ENCODE measurements at places on chromosomes 5 and 9.
A peak's percentile ranks its signal among the peaks of the same experiment; 100 is the strongest.

DNA sequence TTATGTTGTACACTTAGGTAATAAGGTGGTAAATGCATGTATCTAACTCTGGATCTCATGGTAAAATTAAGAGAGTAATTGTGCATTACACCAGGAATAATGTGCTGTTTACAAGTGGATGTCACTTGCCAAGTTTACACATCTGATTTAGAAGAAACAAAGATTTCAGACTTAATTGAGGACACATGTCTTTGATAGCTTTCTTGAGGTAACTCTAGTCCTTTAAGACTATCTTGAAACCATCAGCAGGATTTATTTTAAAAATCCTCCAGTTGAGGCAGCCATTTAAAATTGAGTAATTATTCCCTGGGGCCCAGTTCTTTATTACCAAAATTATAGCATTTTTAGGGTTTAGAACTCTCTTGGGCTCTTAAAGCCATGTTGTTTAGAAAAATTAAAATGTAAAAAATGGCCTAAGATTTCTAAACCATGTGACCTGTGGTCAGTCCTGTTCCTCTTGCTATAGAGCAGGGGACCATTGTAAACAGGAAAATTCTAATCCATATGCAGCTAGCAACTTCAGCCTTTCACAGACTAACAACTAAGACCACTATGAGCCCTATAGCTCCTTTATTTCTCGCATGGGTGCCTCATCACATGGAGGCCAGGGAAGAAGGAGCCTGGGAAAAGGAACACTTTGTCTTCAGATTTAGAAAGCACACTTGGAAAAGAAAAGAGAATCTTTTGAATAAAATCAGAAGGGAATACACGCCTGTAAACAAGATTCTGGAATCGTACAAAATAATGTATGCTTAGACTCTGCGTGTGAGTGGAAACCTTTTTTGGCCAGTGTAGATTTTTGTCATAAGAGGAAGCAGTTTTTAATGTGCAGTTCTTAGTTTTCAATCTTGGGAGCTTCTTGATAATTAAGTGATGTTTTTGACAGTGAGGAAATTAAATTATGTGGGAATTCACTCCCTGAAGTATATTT lies 71.2 kb downstream of the ZSWIM6 start:
- H3K27ac ChIP-seq, result no peak overlapping the region
- no peaks in the 10 kb centered on the region for H3K4me1 ChIP-seq
- no peak overlapping the region for H3K4me3 ChIP-seq
- no peaks in the 10 kb centered on the region for H3K27me3 ChIP-seq

- no peaks in the 10 kb centered on the region for H3K36me3 ChIP-seq
- no peaks in the 10 kb centered on the region for H3K27me3 ChIP-seq
- H3K27ac ChIP-seq, result no peak overlapping the region
- H3K4me1 ChIP-seq, result no peaks in the 10 kb centered on the region
- no peak overlapping the region for H3K4me3 ChIP-seq
These were observed 21.0 kb upstream of the TRIM52 start for GRCh38 chr5:181281984-181282316.

GRCh38 chr9:87109851-87110250 lies 162.5 kb upstream of the GAS1 start:
- H3K27ac ChIP-seq, result peak overlapping the region; percentile 62
- H3K4me3 ChIP-seq, result no peak overlapping the region
- DNase-seq, result no peak
- no peaks in the 10 kb centered on the region for H3K27me3 ChIP-seq

- H3K4me1 ChIP-seq, result no peaks in the 10 kb centered on the region
- H3K27me3 ChIP-seq, result no peaks in the 10 kb centered on the region
- H3K27ac ChIP-seq, result no peak overlapping the region
- no peak for DNase-seq
- no peaks in the 10 kb centered on the region for H3K36me3 ChIP-seq
These were observed 69.9 kb downstream of the TLE1 start for GRCh38 chr9:81619353-81620001.

DNA sequence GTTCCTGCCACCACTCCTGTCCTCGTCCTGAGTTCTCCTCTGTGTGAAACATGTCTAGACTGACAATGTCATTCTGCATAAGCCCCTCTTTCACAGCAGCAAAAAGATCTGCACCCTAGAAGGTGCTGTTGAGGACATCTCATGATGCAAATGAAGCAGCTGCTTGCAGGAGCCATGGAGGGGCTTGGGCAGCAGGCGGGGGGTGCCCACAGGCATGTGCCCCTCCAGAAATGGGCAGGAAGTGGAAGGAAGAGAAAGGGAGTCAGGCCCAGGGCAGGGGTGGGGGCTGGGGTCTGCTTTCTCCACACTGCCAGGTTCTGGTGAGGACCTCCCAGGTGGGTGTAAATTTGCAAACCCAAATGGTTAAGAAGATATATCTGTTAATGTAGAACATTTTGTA lies 54.5 kb upstream of the KCNMB1 start:
- no peaks in the 10 kb centered on the region for H3K4me1 ChIP-seq
- DNase-seq, result no peak
- H3K27me3 ChIP-seq, result no peaks in the 10 kb centered on the region

- no peak overlapping the region for H3K27ac ChIP-seq
- no peaks in the 10 kb centered on the region for H3K27me3 ChIP-seq
- DNase-seq, result no peak
- no peaks in the 10 kb centered on the region for H3K36me3 ChIP-seq
- H3K4me3 ChIP-seq, result no peak overlapping the region
These were observed 361.8 kb upstream of the ACTBL2 start for GRCh38 chr5:57844410-57844809.

DNA sequence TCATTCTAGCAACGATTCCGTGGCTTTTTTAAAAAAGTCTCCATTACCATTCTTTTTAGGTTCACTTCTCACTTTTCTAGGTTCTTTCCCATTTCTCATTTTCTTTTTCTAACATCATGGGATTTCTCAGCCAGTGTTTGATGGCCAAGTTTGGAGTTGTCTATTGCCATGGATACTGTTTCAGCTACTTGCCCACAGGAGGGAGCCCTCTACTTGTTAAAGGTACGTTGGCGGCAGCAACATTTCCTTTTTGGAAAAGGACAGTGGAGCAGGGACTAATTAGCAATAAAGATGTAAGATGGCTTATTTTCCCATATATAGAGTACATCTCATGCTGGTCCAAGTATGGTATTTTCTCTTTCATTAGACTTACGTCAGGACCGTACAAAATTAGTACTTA lies 2257.5 kb upstream of the C9orf72 start:
- no peak for DNase-seq
- H3K36me3 ChIP-seq, result no peaks in the 10 kb centered on the region
- no peak overlapping the region for H3K4me3 ChIP-seq
- H3K4me1 ChIP-seq, result no peaks in the 10 kb centered on the region
- H3K27me3 ChIP-seq, result no peaks in the 10 kb centered on the region

DNA sequence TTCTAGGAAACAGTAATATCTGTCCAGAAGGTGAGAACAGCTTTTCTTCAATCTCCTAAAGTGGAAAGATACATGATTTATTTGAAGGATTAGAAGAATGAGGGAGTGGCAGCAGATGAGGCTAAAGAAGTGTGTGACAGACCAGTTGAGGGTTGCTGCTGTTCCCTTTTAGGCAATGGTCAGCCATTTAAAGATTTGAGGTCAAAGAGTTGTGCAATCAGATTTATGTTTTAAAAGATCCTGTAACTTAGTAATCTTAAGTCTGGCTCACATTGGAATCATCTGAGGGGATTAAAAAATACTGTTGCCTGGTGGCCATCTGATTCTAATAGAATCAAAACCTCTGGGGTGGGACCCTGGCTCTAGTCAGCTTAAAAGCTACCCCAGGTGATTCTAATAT lies 4.3 kb upstream of the SGCD start:
- no peak overlapping the region for H3K4me3 ChIP-seq
- H3K27me3 ChIP-seq, result no peaks in the 10 kb centered on the region
- no peak overlapping the region for H3K27ac ChIP-seq
- H3K4me1 ChIP-seq, result no peaks in the 10 kb centered on the region

DNA sequence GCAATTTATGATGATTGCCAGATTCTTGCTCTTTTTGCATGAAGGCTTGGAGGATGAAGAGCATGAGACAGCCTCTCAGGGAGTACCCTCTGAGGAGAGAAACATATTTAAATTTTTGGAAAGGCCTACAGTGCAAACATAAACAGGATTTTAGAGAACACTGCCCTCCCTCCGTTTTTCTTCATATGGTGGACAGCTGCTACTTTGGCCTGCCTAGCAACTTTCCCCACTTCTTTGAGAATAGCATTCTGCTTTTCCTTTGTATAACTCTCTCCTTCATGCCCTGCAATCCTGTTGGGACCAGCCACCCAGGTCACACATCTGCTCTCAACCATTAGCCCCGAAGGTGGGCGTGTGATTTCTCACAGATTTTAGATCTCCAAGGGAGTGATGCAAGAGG lies 20.5 kb upstream of the TXN start:
- H3K27ac ChIP-seq, result no peak overlapping the region
- no peaks in the 10 kb centered on the region for H3K4me1 ChIP-seq
- no peak overlapping the region for H3K4me3 ChIP-seq
- no peaks in the 10 kb centered on the region for H3K36me3 ChIP-seq

- H3K27me3 ChIP-seq, result peaks cover 9% of the 10 kb centered on the region
- DNase-seq, result no peak
- H3K4me1 ChIP-seq, result no peaks in the 10 kb centered on the region
- peak overlapping the region; percentile 57 for H3K4me3 ChIP-seq
- H3K36me3 ChIP-seq, result no peaks in the 10 kb centered on the region
These were observed 729 bp upstream of the TMEM38B start for GRCh38 chr9:105693435-105694189.

- no peak overlapping the region for H3K27ac ChIP-seq
- no peaks in the 10 kb centered on the region for H3K36me3 ChIP-seq
- H3K27me3 ChIP-seq, result no peaks in the 10 kb centered on the region
- no peaks in the 10 kb centered on the region for H3K4me1 ChIP-seq
- H3K4me3 ChIP-seq, result no peak overlapping the region
These were observed 143.4 kb upstream of the CDH6 start for GRCh38 chr5:31049936-31050704.

DNA sequence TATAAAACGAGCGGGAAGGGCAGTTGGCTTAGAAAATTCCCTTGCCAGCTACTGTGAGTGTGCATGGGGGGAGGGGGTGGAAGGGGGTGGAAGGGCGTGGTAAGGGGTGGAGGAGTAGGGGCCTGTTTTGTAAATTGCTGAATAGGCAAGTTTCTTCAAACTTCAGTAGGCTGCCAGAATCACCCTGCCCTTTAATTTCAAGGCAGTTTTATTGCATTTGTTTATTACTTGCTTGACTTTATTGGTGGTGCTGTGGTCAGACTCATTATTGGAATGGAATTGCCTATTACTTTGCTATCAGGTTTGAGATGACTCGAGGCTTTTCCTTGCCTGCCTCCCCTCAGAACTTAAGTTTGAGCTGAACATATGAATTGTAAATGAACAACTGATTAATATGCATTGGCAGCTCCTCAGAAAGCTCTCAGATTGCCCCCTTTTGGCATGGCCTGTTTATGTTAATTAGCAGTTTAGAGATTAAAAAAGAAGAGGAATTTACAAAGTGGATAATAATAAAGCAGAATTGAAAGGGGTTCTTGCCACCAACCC lies 76.0 kb downstream of the SEMA6A start:
- no peaks in the 10 kb centered on the region for H3K36me3 ChIP-seq
- no peak overlapping the region for H3K27ac ChIP-seq
- no peak for DNase-seq
- no peaks in the 10 kb centered on the region for H3K4me1 ChIP-seq
- H3K4me3 ChIP-seq, result no peak overlapping the region

DNA sequence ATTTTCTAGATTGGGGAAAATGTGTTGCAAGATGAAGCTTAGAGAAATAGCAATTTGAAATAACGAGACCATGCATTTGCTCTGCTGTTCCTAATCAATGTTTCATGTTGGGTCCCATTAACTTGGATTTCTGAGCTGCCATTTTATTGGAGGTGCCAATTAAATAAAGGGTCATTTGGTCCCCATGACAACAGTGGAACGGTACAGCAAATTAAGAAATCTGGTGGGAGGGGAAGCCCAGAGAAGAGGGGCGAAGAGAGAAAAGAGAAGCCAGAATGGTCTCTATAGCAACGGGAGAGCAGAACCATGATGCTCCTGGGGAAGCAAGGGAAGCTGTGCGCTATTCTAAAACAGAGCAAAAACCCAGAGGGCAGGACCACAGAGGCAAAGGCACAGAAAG lies 120.2 kb downstream of the ENTREP1 start:
- no peaks in the 10 kb centered on the region for H3K27me3 ChIP-seq
- H3K4me3 ChIP-seq, result no peak overlapping the region
- no peaks in the 10 kb centered on the region for H3K36me3 ChIP-seq
- no peak overlapping the region for H3K27ac ChIP-seq
- H3K4me1 ChIP-seq, result no peaks in the 10 kb centered on the region
- DNase-seq, result no peak

DNA sequence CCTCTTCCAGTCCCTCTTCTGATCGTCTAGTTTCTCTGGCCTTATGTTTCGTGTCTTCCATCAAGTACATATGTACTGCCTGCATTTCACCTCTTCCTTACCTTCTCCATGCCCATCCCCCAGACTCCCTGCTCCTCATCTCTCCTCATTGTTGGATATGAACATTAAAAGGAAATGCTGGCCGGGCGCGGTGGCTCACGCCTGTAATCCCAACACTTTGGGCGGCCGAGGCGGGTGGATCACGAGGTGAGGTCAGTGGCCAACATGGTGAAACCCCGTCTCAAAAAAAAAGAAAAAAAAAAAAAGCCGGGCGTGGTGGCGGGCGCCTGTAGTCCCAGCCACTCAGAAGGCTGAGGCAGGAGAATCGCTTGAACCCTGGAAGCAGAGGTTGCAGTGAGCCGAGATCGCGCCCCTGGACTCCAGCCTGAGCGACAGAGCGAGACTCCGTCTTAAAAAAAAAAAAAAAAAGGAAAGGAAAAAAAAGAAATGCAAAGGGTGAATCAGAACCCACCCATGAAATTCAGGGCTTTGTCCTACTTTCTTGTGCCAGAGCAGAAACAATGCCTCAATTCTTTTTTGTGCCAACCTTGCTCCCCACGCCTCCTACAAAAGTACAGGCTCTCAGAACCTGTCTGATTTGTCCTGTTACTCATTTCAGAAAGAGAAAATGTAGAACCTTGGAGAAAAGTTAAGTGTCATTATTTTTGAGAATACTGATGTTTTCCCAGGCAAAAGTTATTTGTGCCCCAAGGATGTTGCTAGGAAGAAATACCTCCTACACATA lies 1.5 kb upstream of the ZFR start:
- no peak overlapping the region for H3K27ac ChIP-seq
- DNase-seq, result no peak
- H3K4me3 ChIP-seq, result no peak overlapping the region
- H3K36me3 ChIP-seq, result no peaks in the 10 kb centered on the region
- peaks cover 8% of the 10 kb centered on the region for H3K4me1 ChIP-seq

DNA sequence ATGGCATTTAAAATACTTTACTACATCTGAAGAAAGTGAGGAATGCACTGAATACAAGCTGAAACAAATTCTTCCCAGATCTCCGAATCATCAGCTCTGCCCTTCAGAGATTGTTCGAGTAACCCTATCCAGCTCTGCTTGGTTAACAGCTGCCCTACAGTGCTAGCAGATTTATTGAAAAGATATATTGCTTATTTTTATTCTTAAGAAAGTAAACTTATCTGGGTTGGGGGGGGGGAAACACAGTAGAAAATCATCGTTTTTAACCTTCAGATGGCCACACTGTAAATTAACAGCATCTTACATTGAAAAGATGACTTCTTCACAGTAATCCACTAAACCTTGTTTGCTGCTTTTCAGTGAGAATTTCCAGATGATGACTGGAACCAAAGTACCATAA lies 210.8 kb downstream of the NFIB start:
- H3K4me3 ChIP-seq, result no peak overlapping the region
- no peaks in the 10 kb centered on the region for H3K27me3 ChIP-seq
- H3K4me1 ChIP-seq, result no peaks in the 10 kb centered on the region
- no peaks in the 10 kb centered on the region for H3K36me3 ChIP-seq
